EH (cell line): ENCODE measurements at places on chromosomes 4 and X.

- DNase-seq, result peak; percentile 70
Measured at GRCh38 chr4:113810906-113811305, 49.4 kb upstream of the CAMK2D start.

- DNase-seq, result no peak
Measured at GRCh38 chrX:9619581-9619980, 146.1 kb downstream of the GPR143 start.

DNA sequence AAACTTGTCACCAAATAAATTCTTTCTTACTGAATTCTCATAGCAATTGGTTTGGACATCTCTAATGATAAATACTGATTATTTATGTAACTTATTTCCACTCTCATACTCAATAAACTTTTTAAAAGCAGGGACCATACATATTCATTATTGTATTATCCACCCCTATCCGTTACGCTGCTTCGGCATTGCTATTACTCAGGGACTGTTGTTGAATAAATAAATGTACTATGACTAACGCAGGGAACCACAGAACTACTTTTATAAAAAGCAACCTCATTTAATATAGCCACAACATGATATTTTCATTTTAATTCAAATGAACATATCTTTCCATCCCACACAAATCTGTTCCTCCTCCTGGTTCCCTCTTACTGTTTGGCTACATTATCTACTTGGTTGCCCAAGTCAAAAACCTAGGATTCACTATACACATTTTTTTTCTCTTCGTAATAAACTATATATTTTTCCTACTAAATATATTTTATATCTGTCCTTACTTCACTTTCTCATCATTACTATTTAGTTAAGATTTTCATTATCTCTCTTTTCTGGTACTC lies 14.9 kb upstream of the ANKRD50 start:
- DNase-seq, result no peak

DNA sequence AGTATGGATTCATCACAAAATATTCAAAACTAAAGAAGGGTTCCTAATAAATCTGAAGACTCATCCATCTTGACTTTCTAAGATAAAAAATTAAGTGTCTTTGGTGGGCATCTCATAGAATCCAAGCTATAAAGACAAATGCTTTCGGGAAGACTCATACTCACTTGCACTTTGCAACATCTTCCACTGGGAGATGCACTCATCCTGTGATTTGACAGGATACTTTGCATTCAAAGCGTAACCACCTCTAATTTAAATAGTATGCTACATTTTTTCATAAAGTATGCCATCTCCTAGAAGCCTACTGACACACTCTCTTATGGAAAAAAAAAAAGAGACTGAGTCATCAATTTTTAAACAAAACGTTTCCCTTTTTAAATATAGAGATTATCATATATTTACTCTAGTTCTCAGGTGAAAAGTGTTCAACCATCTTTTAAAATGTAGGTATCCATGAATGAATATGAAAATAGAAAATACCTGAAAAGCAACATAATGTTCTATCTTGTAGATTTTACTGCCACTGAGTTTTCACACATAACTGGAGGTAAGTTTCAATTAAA lies 119.6 kb downstream of the KLHL13 start:
- no peak for DNase-seq

DNA sequence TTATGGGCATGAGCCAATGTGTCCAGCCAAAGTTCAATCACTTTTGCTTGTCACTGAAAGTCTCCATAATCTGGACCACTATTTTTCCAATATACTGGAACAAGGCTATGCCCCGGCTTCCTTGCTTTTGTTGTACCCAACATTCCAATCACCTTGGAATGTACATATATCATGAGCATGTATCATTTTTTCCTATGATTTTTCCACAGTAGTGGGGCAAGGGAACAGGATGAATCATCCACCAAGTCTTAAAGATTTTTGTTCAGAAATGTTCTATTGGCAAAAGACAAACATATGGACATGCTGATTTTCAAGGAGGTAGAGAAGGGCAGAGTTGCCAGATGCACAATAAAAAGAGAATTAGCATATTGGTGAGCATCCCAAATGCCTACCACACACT lies 548.1 kb upstream of the INTU start:
- no peak for DNase-seq

DNA sequence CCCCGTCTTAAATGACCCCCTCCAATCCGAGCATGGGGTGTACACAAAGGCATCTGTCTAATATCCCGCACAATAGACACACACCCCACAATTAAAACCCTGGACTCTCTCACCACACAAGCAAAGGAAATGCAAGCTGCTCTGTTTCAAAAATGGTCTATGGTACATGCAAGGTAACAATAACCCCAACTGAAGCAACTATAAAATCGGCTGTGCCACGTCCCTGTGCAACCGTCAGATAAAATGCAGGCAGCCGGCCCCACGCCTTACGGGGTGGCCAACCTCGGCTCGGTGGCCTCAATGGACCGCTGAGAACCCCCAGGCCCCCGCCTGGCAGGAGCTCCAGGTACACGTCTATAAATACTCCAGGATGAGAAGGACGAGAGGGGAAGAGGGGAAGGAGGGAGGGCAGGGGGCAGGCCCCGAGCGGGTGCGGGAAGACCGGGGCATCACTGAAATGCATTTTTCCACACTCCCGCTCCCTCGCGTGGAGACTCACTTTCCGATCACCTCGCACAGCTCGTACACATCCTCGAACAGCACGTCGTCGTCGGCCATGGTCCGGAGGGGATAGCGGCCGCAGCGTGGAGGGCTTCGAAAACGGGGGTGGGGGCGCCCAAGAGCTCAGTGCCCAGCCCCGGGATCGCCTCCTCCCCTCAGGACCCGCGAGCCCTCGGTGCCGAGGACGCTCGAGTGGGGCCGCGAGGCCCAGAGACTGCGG lies 763 bp downstream of the CASK start:
- DNase-seq, result peak; percentile 13
